ENCODE measurements at places on chromosomes 13 and 19.

DNA sequence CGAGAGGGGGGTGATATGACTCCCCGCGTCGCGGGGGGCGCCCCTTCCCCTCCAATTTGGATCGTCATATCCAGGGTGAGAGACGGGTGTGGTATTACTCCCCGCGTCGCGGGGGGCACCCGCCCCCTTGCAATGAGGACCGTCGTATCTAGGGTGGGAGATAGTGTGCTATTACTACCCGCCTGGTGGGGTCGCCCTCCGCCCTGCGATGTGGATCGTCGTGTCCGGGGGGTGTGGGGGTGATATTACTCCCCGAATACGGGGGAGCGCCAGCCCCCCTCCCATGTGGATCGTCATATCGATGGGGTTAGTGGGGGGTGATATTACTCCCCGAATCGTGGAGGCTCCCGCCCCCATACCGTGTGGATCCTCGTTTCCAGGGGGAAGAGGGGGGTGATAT is 29.2 kb upstream of the RGCC start:
- peak; percentile 26 for DNase-seq

GRCh38 chr19:50500060-50500752 is 10.8 kb downstream of the JOSD2 start:
- DNase-seq: no peak

DNA sequence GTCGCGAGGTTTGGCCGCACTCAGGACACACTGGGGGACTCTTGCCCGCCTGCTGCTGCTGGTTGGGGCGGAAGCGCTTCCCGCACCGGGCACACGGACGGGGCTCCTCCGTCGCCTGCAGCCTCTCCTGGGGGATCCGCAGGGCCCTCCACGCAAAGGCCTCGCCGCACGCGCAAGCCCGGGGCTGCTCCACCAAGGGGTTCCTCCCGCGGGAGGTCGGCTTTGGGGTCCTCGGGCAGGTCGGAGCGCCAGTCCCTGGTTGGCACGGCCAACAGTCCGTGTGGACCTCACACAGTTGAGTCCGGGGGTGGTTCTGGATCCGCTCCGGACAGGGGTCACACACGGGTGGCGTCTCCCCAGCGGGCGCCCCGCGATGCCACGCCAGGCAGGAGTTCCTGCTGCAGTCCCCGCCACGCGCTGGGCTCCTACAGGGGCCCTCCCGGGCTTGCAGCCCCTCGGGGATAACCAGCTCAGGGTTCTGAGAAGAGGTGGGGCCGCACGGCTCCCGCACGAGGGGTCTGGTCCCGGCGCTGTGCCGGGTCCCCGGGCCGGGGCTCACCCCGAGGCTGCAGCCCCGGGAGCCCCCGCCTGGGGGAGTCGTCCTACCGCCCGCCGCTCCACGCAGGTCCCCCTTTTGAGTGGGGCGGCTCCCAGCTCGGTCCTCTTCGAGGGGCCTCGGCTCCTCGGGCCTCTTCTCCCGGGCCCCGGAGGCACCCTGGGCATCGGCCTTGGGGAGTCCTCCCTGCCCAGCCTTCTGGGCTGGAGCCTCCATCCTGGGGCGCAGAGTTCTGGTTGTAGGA is 6.2 kb upstream of the ZNF497 start:
- DNase-seq: no peak

GRCh38 chr13:59451236-59451635 is 712.5 kb downstream of the DIAPH3 start:
- DNase-seq: no peak

DNA sequence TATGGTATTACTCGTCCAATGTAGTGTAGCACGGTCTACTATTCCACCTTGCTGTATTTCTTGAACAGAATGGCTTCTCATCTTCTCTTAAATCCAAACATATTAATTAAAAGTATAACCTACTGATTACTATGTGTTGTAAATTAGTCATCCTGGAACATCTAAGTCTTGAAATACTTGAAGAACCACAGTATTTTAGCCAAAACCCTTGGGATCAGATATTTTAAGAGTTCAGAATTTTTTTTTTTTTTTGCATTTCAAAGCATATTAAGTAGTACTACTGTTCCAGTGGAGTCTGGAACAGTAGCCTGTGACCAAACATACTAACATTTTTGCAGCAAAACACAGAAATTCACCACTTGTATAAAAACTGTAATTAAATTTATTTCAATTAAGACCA is 30.1 kb downstream of the ZC3H13 start:
- DNase-seq: no peak

GRCh38 chr19:13102666-13103580 is at the start of gene LYL1:
LYL1 (minus strand) TSS chr19:13102858; CDS start chr19:13101171, 1,687 bp downstream.
- DNase-seq: no peak

DNA sequence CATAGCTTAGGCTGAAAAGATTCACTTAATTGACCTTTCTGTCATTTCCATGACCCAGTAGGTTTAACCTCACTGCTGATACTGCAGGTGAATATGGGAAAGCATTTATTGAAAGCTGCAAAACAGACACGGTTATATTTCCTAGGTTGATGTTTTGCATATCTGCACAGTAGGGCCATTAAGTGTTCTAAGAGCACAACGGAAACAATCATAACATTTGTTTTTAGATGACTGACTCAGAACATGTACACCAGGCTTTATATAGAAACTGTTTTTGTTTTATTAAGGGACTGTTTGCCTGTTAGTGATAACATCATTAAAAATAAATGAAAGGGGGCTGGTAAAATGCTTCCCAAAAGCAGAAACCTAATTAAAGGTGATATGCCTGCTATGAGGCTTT is 367.8 kb downstream of the DACH1 start:
- no peak for DNase-seq

DNA sequence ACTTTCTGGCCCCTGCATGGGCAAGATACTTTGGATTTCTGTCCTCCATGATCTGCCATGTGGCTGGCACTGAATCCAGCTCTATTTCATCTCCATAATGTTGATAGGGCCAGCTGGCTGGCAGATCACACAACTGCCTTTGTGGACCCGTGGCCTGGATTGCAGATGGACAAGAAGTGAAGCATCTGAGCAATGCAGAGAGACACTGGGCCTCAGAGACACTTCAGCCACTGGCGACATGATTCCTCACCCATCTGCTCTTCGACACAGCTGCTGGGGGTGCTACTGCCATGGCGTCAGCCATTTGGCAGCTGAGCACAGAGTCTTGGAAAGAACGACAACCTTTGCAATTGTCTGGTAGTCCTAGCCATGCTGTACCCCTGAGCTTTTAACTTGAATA is 79.5 kb upstream of the MYO16 start:
- no peak for DNase-seq

DNA sequence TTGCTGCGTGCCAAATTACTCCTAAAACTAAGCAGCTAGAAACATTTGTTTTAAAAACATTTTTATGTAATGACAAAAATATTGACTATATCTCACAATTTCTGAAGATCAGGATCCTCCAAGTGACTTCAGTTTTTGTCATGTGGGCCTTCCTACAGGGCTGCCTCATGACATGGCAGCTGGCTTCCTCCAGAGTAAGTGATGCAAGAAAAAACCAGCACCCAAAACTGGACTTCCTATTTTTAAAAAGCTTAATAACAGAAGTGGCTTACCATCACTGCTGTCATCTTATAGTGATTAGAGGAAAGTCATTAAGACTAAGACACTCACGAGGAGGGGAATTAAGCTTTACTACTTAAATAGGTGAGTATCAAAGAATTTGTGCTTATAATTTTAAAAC is 681.7 kb downstream of the PCDH17 start:
- no peak for DNase-seq

- no peak for DNase-seq
These were observed 10.9 kb downstream of the LTBP4 start for GRCh38 chr19:40611900-40612698.

DNA sequence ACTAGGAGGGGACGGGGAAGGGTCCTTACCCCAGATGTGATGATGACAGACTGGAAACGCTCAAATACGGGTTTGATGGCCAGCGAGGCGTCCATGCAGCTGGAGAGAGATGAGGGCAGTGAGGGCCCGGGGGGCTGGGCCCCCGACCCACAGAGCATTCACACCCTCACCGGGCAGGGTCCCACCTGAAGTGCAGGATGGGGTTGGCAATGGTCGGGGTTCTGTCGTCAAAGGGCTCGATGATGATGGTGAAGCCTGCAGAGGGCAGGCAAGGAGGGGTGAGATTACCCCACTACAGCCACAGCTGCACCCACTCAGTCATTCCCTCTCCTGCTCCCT is 13.0 kb downstream of the ERCC2 start:
- DNase-seq: no peak

DNA sequence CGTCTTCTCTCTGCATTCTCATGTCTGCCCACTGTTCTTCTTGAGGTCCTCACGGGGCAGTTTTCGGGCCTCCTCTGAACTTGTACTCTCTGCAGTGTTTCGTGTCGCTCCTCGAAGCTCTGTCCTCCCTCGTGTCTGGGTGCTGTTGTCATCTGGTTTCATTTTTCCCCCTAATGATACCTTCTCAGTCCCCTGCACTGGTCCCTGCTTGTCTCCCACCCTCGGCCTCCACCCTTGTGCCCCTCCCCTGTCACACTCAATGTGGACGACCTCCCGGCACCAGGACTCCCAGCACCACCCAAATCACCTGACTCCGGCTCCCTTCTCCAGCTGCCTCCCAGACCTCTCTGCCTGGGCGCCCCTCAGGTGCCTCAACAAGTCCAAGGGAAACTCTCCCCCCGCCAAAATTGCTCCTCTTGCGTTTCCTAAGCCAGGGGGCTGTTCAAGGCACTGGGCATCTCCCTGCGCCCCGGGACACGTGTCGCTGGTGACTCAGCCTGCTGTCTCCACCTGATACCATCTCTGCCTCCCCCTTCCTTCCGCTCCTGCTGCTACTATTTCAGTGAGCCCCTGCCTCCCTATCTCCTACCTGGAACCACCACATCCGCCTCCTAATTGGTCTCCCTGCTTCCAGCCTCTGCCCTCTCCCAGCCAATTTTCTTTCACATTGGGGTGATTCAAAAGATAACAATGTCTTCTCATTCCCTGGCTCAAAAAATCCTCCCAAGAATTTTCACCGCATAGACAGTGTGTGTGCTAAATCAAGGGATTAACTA is 49.5 kb downstream of the RFX2 start:
- DNase-seq: peak; percentile 27

GRCh38 chr19:48168689-48169088 is 1.5 kb downstream of the LIG1 start:
- DNase-seq: no peak

DNA sequence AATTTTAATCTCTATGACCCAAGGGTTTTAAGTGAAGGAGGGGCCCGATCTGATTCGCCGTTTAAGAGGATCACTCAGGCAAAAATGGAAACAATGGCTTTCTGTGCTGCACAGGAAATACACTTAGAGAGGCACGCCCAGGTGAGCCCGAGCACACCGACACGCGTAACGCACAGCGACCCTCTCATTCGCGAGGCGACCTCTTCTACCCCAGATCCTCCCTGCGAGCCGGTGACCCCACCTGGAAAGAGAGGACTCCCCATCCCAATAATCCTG is 216 bp downstream of the SH2D3A start:
- DNase-seq: no peak

DNA sequence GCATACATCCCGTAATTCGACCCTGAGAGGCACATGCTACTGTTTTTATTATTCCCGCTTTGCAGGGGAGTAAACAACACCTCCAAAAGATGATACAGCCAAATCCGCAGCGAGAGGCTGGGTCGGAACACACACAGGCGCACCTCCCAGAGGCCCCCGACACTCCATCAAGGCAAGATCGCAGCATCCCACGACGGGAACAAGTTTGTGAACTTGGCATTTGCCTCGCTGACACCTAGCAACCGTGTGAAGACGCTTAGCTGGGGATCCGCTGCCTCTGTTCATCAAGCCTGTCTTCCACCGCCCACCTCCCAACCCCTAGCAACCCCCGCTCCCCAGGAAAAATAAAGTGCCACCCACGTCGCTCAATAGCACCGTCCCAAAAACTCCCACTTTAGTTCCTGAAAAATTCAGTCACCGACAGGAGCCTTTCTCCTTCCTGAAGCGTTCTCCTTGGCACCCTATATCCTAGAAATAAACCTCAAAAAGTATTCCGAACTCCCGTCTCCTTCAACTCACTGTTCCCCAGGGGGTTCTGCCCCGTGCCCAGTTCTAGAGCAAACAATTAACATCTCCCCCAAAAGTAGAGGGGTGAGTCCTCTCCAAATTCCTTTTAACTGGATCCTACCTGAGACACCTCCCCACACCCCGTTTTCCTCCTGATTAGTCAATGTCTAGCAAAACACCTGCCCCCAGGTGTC is 1.7 kb downstream of the GNG7 start:
- no peak for DNase-seq

- peak; percentile 54 for DNase-seq
These were observed 2.5 kb downstream of the LDLR start for GRCh38 chr19:11091703-11092153.

DNA sequence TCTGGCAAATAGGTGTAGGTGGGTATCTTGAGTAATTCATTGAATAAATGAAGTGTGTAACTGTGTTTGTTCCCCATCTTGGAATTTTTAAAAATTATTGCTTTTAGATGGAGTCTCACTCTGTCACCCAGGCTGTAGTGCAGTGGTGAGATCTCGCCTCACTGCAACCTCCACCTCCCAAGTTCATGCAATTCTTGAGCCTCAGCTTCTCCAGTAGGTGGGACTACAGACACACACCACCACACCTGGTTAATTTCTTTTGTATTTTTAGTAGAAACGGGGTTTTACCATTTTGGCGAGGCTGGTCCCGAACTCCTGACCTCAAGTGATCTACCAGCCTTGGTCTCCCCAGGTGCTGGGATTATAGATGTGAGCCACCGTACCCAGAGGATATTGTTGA is 7.9 kb upstream of the CYP2A6 start:
- DNase-seq: no peak

GRCh38 chr19:48780631-48781391 is 25.5 kb downstream of the FGF21 start:
- DNase-seq: no peak

GRCh38 chr19:44747739-44748425 is 626 bp upstream of the BCL3 start:
- DNase-seq: peak; percentile 24

DNA sequence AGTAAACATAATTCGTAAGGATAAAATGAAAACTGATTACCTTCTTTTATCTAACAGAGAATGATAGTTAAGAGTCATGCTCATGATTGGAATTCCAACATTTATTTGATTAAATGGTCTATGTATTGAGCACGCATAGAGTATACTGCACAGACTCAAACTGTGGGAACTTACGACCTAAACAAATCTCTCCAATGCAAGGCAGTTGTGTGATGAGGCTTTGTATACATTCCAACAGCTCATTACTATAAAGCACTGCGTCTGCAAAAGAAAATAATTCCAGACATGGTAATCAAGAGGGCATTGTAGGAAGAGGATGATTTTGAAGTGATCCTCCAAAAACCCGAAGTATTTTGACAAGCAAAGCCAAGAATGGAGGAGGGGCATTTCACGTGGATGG is 169.5 kb downstream of the NUFIP1 start:
- DNase-seq: no peak

Measured in stimulated activated CD4-positive, alpha-beta T cell treated with anti-CD3 and anti-CD28 coated beads, Interleukin-4, amount 100 ng/mL, for 4 hours (primary cell).